ENCODE measurements at places on chromosomes 5 and 9.

- DNase-seq: peak; percentile 26
Measured at GRCh38 chr5:137752905-137753690, 1.1 kb downstream of the HNRNPA0 start.

- DNase-seq: peak; percentile 65
Measured at GRCh38 chr5:172133359-172134029, 54.5 kb downstream of the STK10 start.

- no peak for DNase-seq
Measured at GRCh38 chr9:89440548-89440947, 57.4 kb downstream of the SEMA4D start.

DNA sequence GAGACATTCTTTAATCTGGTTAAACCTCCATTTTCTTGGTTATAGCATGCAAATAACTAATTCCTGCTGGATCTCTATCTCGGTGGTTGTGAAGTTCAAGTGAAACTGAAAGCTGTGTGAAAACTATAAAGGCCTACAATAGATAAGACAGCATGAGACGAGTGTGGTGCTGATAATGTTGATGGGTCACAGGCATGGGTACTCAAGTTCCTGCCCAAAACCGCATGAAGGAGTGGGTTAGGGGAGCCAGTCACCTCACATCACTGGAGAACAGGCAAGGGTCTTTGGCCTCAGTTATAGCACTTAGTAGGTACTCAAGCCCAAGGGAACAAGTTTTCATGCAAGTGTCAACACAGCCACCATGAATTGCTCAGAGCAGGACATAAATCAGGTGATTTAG lies 16.7 kb downstream of the HMHB1 start:
- DNase-seq: peak; percentile 2

DNA sequence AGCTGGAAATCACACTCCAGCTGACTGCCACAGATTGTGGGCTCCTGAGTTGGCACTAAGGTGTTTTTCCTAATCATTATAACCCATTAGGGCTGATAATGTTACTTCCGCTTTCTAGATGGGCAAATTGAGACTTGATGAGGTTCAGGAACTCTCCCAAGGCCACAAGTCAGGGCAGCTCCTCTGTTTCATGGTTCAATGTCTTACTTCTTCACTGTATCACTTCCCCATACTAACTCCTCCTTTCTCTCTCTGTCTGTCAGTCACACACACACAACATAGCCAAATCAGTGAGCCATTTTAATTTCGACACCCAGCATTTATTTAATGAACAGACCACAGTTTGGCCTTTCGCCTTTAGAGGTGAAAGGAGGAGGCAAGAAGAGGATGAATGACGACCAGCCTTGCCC lies 17.8 kb upstream of the TRAF1 start:
- DNase-seq: no peak

- DNase-seq: no peak
Measured at GRCh38 chr9:18675332-18675731, 201.4 kb downstream of the ADAMTSL1 start.

DNA sequence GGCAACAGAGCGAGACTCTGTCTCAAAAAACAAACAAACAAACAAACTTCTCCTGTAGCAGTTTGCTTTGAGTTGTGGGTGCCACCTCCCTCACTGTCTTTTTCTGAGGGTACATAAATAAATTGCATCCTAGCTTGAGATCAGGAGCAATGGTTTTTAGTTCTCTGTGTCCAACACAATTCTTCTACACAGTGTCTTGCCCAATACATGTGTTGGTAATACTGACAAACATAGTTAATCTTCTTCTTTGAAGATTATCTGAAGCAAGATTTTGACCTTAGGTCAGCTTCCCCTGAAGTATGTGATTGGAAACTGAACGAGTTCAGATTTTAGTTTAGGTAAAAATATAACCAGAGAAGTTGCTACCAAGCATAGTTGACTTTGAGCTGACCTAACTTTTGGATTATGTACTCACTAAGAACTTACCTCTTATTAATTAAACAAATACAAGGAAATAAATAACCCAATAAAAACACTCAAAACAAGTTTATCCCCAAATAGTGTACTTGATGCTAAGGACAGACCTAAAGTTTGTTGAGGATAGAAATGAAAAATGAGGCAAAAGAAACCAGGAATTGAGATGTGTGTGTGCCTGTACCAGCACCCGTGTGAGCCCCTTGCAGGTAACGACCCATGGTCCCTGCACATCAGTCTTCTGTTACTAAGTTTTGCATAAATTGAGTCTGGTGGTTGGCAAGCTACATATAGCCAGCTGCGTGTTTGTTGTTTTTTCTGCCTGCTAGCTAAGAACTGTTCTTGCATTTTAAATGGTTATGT lies 16.2 kb downstream of the TJP2 start:
- DNase-seq: no peak

DNA sequence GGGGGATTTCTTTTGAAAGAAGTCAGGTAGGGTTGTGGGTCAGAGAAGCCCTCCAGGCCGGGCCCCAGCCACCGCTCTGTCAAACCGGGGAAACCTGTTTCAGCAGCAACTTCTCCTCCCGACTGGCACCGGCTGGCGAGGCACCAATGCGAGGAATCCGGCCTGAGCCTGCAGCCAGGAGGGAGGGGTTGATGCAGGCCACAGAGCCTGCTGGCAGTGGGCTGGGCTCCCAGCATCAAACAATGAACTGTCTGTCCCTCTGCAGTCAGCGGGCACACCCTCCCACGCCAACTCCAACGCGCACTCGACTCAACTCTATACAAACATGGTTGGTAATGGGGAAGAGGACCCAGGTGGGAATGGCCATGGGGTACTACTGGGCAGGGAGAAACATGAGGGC lies 12.1 kb downstream of the PCDH1 start:
- no peak for DNase-seq

GRCh38 chr9:91820949-91821880 lies 128.8 kb downstream of the ROR2 start:
- no peak for DNase-seq

DNA sequence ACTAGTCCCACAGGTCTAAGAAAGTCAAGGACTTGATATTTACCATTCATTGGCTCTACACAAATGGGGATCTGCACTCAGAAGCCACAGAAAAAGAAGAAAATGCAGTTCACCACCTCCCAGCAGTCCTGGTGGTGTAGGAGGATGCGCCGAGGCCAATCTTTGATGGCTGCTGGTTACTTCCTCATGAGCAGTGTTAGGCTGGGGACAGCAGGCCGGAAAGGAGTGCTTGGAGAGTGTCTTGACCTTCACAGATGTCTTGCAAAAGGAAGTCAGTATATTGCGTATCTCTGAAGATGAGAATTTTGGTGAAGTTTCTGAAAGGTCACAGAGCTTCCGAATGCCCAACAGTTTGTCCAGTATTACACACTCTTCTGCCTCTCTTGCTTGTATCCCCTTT lies 597.0 kb downstream of the EBF1 start:
- DNase-seq: no peak

GRCh38 chr9:13213337-13213736 lies 66.2 kb downstream of the MPDZ start:
- DNase-seq: no peak

DNA sequence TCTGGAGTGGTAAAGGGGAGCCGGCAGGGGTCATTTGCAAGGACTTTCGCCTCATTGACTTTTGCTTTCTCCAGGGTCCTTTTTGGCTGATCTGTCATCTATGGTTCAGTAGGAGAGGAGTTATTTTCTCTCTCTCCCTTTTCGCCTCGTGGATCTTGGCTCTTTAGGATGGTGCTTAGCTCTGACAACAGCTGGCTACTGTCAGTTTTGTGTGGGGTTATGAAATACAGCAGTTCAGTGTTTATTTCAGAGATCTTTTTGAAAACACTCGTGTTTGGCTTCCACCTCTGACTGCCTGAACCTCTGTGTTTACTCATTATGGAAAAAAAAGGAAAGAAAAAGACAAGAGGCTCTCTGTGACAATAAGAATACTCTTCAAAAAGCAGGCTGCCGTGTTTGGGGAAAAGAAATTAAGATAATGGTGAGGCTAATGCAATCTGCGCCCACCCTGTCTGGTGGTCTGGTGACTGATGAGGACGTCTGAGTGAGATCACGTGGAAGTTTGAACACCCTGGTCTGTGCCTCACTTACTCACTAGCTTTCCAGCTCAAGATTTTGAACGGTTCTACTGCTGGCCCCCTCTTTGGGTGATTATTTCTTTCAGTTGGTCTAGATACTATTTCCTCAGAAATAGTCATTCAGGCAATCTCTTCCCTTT lies 567.7 kb downstream of the CAAP1 start:
- DNase-seq: no peak

GRCh38 chr5:9557696-9558095 lies 11.8 kb upstream of the SEMA5A start:
- DNase-seq: no peak

GRCh38 chr5:151483176-151483575 lies 35.8 kb downstream of the SLC36A1 start:
- DNase-seq: no peak

DNA sequence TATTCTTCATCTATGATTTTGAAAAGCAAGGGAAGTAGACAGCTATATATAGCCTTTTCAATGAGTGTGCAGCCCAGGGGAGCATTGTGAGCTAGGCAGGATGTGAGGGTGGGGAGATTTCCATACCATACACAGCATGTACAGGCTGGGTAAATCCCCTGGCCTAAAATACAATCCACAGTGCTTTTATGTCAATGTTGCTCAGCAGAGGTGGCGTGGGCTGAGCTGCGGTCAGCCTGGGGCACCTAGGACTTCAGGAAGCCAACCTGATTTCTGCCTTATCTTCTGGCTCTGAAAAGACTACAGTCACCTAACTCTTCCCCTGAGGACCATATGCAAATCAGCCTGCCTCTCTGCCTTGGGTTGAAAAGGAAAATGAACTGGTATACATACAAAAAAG lies 6.3 kb upstream of the GARIN3 start:
- peak; percentile 83 for DNase-seq

DNA sequence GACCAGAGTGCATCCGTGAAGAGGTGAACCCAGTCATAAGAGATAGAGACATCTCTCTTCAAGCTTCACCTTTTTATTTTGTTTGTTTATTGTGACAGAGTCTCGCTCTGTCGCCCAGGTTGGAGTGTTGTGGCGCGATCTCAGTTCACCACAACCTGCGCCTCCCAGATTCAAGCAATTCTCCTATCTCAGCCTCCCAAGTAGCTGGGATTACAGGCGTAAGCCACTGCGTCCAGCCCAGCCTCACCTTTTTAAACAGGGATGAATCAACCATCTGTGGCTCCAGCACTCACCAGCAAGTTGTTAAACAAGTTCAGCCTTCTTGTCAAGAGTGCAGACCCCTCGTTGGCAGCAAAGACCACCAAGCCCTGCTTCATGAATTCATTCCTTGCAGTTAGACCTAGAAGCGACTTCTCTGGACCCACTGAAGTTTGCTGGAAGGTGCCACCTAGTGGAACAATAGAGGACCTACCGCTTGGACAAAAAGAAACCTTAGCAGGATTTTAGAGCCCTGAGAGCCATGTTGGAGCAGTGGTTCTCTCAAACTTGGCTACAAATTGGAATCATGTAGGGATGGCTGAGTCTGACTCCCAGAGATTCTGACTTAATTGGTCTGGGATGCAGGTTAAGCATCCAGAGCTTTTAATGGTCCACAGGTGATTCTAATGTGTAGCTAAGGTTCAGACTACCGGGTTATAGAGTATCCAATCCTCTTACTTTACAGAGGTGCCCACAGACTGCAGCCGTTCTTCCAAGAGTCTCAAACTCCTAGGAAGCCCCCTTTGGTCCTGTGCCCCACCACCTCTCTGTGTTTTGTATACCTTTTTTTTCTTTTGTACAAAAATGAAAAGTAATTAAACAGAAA lies 10.5 kb upstream of the GALNT10 start:
- peak; percentile 66 for DNase-seq

DNA sequence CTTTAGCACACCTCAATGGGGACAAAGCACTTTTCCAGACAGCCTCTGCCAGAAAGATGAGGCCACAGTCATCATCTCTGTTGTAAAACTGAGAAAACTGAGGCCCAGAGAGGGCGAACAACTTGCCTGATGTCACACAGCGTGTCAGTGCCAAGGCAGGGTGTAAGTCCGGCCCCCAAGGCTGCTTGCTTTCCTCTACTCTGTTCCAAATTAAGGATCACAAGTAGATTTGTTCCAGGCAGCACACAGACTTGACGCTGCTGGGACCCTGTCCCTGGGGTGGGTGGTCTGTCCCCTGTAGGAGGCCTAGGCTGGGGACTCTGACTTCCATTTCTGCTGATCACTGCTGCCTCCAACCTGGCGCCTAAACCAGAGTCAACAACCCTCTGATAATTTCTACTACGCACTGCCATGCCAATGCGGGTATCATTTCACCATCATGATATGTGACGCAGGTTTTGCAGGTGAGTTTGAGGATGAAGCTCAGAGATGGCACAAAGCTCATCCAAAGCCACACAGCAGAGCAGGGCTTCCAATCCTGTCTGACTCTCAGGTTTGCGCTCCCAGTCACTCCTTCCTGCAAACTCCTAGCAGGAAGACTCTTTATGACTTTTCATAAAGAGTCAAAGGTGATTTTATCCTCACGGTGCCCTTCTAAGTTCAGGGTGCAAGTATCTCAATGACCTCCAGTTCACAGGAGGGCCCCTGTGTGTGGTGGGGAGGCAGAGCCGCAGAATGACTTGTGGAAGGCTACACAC lies 13.5 kb upstream of the RALGDS start:
- peak; percentile 50 for DNase-seq

DNA sequence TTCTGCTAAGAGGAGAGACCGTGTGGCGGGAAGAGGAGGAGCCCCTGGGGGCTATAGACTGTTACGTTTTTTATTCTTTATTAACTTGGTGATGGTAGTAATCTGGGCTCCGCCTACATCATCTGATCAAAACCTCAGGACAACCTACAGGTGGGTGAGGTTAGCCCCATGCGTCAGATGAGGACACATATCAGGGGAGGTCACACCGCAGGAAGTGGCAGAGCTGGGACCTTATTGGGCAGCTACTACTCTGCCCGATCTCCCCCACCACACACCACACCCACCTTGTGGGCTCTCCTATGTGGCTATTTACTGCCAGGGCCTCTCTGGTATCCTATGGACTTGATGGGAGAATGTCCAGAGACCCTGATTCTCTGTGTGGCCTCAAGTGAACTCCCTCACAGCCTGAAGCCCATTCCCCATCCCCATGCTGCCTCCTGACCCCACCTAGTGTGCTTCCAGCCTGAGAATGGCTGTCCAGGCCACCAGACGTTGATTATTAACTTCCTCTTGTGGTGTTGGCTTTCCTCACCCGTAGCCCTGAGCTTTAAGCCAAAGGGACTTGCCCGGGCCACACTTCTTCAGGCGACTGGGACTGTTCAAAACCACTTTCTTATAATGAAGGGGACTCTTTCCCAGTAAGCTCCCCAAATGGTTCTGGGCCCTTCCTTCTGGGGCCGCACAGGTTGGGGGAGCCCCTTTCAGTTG lies 8.2 kb downstream of the UNC5A start:
- no peak for DNase-seq

DNA sequence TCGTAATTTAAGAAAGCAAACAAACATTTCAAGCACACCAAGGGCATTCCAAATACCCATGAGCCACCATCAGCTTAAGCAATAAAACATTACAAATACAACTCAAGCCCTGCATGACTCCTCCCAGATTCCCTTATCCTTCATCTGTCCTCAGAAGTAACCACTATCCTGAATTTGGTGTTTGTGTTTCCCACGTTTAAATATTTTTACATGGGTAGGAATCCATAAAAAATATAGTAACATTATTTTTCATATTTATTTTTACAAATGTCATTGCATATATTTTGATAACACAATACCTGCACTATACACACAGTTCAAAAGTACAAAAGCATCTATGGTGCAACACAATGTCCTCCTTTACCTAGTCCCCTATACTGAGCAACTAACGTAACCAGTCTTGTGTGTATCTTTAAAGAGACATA lies 6.4 kb downstream of the PRKAA1 start:
- no peak for DNase-seq

Measured in CD4-positive, alpha-beta T cell treated with Interleukin-15 for 4 hours (primary cell).